ENCODE measurements at places on chromosomes 2 and 18. TPM values are rescaled to one million over a fixed set of nuclear protein-coding genes. Genes with fewer than 3 reads are reported as not detected.

Gene CXCR4
- 202 TPM for total RNA-seq

Gene NFE2L2
- total RNA-seq: 63.4 TPM

Gene IL1R1
- total RNA-seq: 1.3 TPM

Gene MC2R
- total RNA-seq: not detected

Gene GREB1L
- not detected for total RNA-seq

Gene SP110
- total RNA-seq: 128 TPM

Gene DQX1
- total RNA-seq: 0.33 TPM

Gene SPDYA
- total RNA-seq: 0.93 TPM
